ENCODE measurements at places on chromosomes 6 and 20.

DNA sequence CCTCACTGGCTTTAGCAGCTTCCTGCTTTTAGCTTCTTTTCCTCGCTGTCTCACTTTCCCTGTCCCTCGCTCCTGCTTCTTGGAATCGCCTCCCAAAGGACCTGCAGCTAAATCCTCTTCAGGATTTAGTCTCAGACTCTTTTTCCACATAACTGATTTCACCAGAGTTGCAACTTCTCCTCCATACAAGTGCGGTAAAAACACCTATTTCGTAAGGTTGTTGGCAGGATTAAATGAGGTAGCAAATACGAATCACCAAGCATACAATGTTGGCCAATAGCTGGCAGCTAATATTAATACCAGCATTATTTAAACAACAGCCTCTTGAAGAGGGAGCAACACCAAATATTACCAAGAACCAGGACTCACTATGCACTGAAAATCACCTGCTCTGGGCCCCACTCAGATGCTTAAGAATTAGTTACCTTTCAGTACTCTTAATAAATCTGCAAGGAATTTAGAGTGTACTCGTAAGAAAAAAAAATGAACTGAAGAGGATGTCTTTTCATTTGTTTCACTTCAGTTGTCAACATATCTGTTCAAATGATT is 123.0 kb downstream of the DTNBP1 start:
- DNase-seq, result no peak

DNA sequence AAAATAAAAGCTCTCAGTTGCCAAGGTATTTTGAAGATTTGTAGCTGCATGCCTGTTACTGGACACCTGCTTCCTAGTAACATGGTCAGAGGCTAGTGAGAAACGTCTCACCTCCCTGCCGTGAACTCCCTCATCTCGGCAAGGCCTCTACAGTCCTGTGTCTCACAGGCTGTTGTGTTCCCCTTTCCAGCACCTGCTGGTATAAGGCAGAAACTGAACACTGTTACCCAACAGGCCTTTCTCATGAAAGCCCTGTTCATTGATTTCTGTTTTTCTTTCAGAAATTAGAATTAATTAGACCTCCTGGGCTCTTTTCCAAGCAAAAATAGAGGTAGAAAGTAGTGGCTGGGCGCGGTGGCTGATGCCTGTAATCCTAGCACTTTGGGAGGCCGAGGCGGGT is 17.6 kb upstream of the SRSF3 start:
- no peak for DNase-seq

- DNase-seq, result peak; percentile 32
These were observed 6.0 kb upstream of the SMIM28 start for GRCh38 chr6:138371720-138372119.

DNA sequence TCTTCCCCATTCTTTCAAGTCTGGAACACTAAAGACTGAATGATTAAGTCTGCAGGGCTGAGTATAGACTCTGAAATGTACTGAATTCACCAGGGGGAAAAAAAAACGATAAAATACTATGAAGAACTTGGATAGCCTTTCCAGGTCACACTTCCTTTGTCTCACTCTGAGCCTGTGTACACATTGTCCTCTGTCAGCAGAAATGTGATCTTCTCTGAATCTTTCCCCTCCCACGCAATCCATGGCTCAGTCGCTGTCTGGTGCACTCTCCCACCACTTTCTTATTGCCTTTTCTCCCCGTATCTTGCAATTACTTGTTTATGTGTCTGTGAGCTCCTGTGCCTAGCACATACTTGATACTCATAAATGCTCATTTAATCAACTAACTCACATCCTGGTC is 212.6 kb upstream of the RSPO3 start:
- no peak for DNase-seq

GRCh38 chr6:14269436-14269835 is 151.9 kb downstream of the CD83 start:
- DNase-seq, result peak; percentile 9

DNA sequence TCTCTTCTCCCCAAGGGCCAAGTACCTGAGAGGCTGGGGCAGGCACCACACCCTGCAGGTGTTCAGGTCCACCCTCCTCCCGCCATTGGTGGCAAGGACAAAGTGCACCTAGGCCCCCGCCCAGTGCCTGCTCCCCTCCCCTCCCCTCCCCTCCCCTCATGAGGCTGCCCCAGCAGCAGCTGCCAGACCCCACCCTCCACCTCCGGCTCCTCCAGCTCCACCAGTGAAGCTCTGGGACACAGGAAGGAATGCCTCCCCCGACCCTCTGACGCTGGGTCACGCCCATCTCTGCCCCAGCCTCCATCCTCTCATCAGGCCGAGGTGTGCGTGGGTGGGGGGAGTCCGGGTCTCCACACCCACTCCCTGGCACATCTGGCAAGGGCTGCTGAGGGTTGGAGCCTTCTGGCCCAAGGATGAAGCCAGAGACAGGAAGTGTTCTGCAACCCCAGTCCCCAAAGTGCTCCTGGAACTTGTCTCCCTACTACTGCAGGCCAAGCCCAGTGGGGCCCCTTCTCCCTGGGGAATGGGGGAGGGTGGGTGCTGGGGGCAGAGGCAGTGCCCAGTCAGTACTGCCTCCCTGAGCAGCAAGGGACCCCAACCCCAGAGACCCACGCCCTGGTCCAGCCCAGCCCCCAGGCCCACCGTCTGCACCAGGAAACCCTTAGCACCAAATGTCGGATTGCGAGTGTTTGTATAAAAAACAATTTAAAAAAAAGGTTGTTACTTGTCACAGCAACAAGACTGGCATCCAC is 1.6 kb upstream of the UCKL1 start:
- no peak for DNase-seq

DNA sequence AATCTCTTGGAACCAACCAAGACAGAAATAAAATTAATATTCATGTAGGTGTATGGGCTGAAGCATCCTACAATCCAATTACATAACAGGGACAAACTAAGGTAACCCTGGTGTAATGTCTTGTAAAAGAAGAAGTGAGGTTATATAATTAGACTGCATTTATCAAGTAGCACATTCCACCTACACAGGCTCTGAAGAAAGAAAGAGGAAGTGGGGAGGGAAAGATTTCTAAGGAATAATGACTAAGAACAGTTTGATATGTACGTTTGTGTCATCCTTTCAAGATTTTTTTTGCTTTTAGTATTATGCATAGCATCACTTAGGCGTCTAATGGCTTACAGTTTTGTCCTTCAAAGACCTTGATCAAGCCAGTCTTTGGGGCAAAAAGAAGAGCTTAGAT is 139.7 kb downstream of the PLCB1 start:
- DNase-seq, result peak; percentile 45

DNA sequence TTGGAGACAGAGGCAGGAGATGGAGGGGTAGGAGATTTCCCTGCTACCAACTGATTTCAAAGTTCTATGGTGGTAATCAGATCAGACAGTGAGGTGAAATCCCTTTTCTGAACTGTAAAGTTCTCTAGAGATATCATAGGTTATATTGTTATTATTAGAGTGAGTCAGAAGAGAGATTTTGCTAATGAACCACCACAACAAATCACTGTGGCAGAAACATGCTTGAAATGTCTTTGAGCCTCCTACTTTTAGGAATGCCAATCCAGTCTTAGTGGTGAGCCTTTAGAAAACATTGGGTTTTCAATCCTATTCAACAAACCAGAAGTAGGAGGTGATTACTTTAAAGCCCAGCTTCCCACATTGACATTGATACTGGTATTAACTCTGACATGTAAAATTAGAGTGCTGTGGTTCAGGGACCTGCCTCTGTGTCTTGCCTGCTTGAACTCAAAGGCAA is 136.7 kb upstream of the CNR1 start:
- DNase-seq, result no peak

DNA sequence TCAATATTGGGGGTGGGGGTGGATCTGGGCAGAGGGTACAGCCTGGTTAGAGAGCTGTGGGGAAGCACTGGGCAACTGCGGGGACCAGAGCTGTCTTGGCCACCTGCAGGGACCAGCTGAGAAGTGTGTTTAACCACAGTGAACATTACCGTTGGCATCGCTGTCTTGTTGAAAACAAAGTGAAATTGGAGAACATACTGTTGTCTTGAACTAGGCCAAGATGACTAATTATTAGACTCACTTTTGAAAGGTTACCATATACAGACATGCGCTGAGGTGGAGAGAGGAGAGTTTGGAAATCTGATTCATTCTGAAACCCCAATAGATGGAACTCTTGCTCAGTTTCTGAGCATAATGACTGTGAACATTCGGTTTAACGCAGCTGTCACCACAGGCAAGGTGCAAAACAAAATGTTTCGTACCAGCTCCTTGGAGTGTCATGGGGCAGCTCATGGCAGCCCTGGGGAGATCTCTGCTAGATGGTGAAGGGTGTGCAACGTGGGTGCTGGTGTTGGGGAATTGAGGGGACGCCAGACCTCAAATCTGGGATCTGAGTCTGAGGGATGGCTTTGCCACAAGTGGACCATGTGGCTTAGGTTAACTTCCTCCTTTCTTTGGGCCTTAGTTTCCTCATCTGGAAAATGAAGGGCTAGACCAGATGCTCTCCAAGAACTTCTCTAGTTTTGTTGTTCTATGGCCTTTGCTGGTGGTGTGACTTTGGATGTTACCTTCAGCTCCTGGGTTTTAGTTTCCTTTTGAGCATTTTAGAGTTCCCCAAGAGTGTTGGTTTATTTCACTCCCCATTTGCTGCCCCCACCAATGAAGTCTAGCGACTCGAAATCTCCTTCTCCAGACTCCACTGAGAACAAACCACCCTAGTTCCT is 24.6 kb upstream of the GTSF1L start:
- DNase-seq, result peak; percentile 41

All from common myeloid progenitor, CD34-positive (primary cell).